Adipocyte (in vitro differentiated cells): ENCODE measurements at places on chromosomes 12 and 14.

- DNase-seq: no peak
Measured at GRCh38 chr12:104520242-104520900, 63.6 kb downstream of the CHST11 start.

DNA sequence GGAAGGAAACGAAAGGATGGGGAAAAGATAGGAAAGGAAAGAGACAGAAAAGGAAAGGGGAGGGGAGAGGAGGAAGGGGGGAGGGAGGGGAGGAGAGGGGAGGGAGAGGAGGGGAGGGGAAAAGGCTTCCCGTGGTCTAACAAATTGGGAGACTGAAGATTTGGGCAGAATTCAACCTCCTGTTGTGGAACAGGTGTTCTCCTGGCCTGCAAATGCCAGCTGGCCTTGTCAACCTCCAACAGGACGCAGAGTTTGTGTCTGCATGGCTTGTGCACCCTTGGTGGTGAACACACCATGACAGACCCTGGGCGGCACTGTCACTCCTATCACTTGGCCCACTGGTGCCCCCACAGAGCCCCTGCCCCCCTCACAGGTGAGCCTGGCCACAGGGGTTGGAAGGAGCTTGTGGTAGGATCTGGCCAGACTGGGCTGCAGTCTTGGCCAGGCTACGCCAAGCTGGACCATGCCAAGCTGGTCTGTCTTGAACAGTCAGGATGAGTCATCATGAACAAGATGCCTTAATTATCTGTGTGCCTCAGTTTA lies 321.6 kb downstream of the BCL11B start:
- DNase-seq: no peak

DNA sequence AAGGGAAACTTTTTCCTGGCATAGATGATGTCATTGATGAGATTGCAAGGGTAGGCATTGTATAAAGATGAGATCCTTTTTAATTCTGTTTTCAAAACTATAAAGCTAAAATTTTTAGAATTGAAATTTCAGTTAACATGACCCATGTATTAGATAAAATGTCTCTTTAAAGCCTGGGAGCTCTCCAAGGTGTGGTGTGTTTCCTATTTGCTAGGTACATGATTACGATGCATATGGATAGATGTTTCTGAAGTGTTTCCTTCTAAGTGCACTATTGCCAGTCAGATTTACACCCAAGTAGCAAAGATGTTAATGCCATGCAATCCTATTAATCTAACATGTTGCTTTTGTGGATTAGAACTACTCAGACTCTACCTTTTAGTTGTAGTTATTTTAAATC lies 834.7 kb downstream of the DIO2 start:
- DNase-seq: no peak

DNA sequence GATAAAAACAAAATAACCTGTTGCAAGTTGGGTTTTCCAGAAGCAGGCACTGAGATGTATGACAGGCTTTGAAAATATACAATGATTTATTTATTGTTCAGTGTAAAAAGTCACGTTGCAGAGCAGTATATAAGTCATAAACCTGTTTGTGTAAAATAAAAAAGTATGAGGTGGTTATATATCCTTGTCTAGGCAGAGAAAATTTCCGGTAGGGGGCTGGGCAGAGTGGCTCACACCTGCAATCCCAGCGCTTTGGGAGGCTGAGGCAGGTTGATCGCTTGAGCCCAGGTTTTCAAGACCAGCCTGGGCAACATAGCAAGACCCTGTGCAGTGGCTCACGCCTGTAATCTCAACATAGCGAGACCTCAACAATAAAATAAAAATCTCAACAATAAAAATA lies 16.2 kb upstream of the PPP1CC start:
- DNase-seq: no peak

GRCh38 chr12:92945659-92946220 lies 16.6 kb upstream of the EEA1 start:
- DNase-seq: no peak

- DNase-seq: peak; percentile 22
Measured at GRCh38 chr12:84955298-84955697, 42.7 kb upstream of the SLC6A15 start.

DNA sequence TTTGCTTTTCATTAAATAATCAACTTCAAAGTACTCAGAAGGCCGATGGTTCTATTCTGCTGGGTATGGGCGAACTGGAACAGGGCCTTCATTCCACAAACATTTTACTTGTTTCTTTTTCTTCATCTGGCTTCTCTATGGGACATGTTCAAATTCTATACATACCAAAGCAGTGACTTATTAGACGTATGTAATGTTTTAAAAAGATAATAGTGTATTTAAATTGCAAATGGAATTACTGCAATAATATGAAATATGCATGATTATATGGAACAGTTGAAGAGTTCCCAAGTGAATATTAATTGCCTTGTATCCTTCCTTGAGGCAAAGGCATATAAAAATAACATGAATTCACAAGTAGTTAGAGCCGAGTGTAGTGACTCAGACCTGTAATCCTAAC lies 75.5 kb downstream of the FAR2 start:
- DNase-seq: peak; percentile 52

DNA sequence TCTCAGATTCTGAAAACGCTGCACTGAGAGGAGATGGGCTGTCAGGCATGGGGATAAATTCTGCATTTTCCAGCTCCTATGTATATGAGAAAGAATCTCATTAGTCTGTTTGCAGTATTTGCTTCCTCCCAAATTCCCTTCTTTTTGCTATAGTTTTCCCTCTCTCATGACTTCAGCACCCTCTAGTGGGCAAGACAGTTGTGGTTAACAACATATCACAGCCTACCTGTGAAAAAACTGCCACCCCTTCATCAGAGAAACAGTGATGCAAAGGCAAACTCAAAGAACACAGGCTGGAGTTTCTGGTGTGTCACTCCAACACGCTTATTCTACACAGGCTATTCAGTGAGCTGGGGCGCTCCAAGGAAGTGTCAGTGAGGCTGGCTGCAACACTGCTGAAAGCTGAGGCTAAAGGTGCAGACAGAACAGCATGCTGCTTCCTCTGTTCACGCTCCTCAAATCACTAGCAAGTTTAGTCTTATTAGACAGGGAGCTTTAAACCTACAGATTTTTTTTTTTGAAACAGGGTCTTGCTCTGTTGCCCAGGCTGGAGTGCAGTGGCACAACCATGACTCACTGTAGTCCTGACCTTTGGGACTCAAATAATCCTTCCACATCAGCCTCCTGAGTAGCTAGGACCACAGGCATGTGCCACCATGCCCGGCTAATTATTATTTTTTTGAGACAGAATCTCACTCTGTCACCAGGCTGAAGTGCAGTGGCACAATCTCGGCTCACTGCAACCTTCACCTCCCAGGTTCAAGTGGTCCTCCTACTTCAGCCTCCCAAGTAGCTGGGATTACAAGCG lies 19.3 kb downstream of the ZC2HC1C start:
- peak; percentile 91 for DNase-seq

- DNase-seq: no peak
Measured at GRCh38 chr12:91677556-91677955, 468.1 kb downstream of the BTG1 start.

GRCh38 chr14:85281921-85282320 lies 248.0 kb upstream of the FLRT2 start:
- no peak for DNase-seq

DNA sequence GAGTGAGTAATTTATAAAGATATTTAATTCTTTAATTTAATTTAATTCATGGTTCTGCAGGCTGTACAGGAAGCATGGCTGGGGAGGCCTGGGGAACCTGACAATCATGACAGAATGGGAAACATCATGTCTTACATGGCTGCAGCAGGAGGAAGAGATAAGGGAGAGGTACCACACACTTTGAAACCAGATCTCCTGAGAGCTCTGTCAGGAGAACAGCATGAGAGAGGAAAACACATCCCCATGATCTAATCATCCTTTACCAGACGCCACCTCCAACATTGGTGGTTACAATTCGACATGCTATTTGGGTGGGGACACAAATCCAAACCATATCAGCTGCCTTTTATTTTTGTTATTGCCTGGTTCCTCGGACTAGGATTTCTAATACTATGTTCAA lies 928.6 kb downstream of the TMEM121 start:
- no peak for DNase-seq

DNA sequence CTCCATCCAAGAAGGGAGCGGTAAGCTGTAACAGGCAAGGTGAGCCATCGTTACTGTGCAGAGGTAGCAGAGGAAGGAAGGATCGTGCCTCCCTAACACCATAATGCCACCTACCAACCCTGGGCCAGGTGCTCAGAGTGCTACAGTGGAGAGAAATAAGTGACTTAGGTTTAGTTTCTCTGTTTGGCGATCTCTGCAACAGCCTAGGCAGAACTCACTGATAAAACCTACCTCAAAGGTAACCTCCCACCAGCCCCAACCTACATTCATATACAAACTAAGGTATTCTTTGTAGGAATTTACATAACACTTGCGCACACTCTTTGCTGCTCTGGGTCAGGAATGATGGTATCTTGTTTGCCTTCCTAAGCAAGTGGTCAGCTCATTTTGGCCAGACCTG lies 93.4 kb upstream of the TMEM132D start:
- no peak for DNase-seq

DNA sequence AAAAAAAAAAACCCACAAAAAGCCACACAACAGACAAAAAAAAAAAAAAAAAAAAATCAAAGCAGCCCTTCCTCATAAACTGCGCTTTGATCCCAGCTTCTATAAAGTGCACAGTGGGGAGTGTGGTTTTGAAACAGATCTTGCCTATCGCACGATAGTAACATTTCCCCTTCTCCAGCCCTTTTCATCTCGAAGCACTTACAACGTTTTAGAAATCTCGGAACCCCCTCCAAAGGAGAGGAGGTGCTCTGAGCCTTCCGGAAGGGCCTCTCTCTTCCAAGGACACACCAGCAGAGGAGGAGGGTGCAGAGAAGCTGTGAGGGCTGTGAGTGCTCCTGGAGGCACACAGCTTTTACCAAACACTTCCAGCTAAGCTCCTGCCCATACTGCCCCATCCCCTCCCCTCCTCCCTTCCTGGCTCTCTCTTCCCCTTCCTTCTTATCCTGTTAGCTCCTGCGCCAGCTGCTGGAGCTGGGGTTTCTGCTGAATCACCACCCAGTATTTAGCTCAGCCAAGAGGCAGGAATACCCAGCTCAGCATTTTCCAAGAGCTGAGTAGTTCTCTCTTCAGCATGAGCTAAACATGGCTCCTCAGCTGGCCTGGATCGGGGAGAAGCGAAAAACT lies 28.4 kb downstream of the SLC7A8 start:
- DNase-seq: peak; percentile 88

- peak; percentile 86 for DNase-seq
Measured at GRCh38 chr14:89855961-89856656, 98.4 kb downstream of the EFCAB11 start.

- DNase-seq: no peak
Measured at GRCh38 chr14:92412912-92413311, 89.9 kb downstream of the SLC24A4 start.

- no peak for DNase-seq
Measured at GRCh38 chr12:28308891-28309290, 118.6 kb downstream of the CCDC91 start.

- DNase-seq: no peak
Measured at GRCh38 chr14:72986214-72986613, 40.7 kb downstream of the ZFYVE1 start.

GRCh38 chr12:14367040-14367661 lies 1.7 kb downstream of the ATF7IP start:
- peak; percentile 71 for DNase-seq

DNA sequence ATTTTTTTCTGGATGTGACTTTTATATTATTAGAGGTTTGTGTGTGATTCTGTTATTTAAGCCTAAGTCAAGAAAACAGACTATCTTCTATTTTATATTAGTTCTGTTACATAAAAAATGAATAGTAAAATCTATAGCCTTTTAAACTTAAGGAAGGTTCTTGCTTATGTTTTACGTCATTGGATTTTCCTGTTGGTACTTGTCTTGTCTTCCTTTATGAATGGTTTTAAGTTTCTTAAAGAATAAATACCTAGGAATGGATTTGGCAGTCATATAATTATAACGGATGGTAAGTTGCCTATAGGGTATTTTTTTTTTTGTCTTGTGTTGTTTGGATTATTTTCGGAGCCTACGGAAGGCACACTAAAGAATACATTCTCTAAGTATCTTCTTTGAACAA lies 161.8 kb upstream of the PTPRQ start:
- DNase-seq: no peak

GRCh38 chr12:110301065-110301806 lies 20.2 kb downstream of the ATP2A2 start:
- DNase-seq: no peak

DNA sequence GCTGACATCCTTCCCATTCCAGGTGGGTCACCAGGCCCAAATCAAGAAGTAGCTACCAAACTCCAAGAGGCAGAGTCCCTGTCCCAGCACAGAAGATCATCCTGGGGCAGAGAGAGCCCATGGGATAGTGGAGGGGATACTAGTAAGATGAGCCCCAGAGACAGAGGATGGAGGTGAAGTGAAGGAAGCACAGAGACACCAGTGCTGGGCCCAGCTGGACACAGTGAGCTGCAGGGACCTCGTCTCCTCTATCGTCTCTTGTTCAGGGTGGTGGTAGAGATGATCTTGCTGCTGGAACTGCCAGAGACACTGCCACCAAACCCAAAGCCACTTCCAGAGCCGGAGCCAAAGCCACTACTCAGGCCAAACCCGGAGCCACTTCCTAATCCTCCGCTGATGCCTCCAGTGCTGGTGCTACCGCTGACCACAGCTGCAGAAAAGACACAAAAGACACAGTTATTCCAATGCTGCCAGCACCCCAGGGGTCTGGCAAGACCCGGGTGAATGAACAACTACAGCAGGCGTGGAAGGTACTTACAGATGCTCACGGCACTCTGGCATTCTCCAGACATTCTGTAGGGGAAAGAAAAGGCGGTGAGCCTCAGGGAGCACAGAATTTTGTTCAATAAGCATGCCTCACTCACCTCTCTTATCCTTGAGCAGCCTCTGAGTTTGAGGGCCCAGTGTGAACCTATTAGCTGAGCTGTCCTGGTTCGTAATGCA lies 6.9 kb downstream of the KRT4 start:
- DNase-seq: no peak

GRCh38 chr12:57214398-57214781 lies 2.2 kb upstream of the NXPH4 start:
- DNase-seq: peak; percentile 83

DNA sequence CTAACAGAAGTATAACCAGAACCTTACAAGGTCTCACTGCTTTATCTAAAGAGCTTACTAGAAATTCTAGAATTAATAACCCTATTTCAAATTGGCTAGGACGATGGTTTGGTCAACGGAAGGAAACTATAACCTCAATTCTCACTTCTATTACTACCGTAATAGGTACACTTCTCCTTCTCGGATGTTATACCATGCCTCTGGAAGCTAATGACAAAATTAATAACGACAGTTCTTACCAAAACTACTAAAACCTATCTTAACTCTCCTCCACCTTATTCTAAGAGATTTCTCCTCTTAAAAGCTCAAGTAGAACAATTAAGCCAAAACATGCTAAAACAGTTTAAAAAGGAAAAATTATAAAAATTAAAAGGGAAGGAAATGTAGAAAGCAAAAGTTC lies 23.7 kb upstream of the UBC start:
- peak; percentile 6 for DNase-seq

GRCh38 chr14:68977180-68977717 lies 1.9 kb downstream of the ACTN1 start:
- no peak for DNase-seq
